ENCODE measurements at places on chromosomes 12 and 14.

DNA sequence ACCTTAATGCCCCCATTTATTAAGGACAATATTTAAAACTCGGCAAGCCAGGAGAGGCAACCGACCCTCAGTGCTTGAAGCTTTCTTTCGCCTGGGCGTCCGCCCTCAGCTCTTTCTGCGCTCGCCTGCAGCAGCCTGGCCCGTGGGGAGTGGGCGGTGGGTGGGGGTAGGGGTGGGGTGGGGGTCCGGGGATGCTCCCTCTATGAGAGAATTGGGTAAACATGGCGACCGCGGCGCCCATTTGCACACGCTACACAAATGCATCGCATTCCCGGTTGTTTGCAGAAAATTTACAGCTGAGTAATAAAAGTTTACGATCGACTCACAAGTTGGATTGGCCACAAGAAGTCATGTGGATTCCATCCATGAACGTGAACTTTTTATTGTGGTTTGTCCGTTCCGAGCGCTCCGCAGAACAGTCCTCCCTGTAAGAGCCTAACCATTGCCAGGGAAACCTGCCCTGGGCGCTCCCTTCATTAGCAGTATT lies 7.7 kb downstream of the HOXC8 start:
- DNase-seq: no peak

GRCh38 chr12:109858764-109859163 lies 21.6 kb downstream of the GLTP start:
- DNase-seq: no peak

GRCh38 chr12:51346581-51346980 lies at the start of gene CELA1:
TSS of gene CELA1 (minus strand) at chr12:51346679. CDS start at chr12:51346638, 41 bp downstream.
- no peak for DNase-seq

DNA sequence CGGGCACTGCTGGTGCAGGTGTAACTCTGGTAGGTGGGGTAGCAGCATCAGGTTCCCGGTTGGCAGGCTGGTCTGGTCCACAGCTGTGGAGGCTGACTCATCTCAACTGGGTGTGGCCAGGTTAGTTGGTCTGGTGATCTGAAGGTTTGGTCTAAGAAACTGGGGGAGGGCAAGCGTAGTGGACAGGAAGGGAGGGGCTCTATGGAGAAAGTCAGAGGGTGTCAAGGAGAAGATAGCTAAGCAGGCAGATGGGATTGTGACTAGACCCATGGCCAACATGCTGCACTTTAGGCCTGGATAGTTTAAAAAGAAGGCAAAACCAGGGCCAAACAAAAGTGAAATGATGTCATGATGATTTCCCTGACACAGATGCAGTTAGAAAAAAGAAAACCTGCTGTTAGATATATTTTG lies 7.9 kb downstream of the TRIM9 start:
- DNase-seq: no peak

- no peak for DNase-seq
Observed at GRCh38 chr12:113613414-113613813, 141.7 kb upstream of the LHX5 start.

- no peak for DNase-seq
Observed at GRCh38 chr14:99395909-99396530, 84.6 kb downstream of the SETD3 start.

GRCh38 chr12:19082365-19082911 lies 47.1 kb upstream of the PLEKHA5 start:
- DNase-seq: no peak

DNA sequence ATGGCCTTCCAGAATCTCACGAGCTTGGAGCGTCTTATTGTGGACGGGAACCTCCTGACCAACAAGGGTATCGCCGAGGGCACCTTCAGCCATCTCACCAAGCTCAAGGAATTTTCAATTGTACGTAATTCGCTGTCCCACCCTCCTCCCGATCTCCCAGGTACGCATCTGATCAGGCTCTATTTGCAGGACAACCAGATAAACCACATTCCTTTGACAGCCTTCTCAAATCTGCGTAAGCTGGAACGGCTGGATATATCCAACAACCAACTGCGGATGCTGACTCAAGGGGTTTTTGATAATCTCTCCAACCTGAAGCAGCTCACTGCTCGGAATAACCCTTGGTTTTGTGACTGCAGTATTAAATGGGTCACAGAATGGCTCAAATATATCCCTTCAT lies 92.2 kb downstream of the FLRT2 start:
- no peak for DNase-seq

- no peak for DNase-seq
Observed at GRCh38 chr14:89702073-89702875, 252.3 kb downstream of the EFCAB11 start.

DNA sequence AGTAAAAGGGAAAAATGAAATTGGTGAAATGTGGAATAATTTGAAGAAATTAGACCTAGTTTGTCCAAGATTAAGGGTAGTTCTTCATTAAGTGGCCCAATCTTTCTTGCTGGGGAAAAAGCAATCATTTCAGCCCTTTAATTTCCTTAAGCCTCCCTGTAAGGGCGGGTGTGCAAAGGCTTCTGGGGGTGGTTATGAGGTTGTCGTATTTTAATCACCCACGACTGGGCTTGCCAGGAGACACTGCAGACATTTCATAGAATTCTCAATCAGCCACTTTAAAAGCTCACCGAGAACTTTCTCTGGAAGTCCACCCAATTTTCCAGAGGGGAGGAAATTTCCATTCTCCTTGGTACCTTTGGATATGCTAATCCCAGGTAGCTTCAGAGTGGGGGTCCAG lies 43.4 kb downstream of the DLK1 start:
- DNase-seq: no peak

- no peak for DNase-seq
Observed at GRCh38 chr12:39830852-39831520, 211.4 kb upstream of the ABCD2 start.

DNA sequence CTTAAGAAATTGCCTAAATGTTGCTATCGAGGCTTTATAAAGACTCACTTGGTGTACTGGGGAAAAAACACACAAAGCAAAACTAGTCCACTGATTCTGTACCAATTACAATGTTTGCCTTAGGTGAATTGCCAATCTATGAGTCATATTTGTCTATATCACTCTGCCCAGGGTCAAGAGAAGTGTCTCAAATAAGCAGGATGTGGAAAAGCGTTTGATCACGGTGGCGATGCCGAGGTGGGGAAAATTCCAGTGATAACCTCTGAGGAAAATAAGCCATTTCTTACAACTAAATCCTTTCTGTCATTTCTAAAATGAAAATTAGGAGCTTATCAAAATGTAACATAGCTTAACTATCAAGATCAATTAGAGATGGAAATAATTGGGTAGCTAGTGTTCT lies 148.6 kb upstream of the DIO3 start:
- no peak for DNase-seq

DNA sequence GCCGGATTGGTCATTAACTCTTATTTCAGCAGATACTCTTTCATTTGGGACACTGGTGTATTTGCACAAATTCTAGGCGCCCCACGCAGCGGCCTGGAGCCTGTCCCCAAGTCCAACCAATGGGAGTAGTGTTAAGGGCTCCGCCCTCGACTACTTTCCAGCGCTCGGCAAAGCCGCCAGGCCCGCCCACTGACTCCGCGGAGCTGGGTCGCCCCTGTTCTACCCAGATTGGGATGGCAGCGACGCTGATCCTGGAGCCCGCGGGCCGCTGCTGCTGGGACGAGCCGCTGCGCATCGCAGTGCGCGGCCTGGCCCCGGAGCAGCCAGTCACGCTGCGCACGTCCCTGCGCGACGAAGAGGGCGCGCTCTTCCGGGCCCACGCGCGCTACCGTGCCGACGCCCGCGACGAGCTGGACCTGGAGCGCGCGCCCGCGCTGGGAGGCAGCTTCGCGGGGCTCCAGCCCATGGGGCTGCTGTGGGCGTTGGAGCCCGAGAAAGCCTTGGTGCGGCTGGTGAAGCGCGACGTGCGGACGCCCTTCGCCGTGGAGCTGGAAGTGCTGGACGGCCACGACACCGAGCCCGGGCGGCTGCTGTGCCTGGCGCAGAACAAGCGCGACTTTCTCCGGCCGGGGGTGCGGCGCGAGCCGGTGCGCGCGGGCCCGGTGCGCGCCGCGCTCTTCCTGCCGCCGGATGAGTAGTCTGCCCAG lies at the start of gene ACOT6:
TSS of gene ACOT6 (plus strand) at position 179 of the 707 bp plus-strand sequence. CDS start at position 234, 55 bp downstream.
- DNase-seq: peak; percentile 50

- DNase-seq: no peak
Observed at GRCh38 chr12:87897662-87898061, 131.5 kb downstream of the C12orf50 start.

DNA sequence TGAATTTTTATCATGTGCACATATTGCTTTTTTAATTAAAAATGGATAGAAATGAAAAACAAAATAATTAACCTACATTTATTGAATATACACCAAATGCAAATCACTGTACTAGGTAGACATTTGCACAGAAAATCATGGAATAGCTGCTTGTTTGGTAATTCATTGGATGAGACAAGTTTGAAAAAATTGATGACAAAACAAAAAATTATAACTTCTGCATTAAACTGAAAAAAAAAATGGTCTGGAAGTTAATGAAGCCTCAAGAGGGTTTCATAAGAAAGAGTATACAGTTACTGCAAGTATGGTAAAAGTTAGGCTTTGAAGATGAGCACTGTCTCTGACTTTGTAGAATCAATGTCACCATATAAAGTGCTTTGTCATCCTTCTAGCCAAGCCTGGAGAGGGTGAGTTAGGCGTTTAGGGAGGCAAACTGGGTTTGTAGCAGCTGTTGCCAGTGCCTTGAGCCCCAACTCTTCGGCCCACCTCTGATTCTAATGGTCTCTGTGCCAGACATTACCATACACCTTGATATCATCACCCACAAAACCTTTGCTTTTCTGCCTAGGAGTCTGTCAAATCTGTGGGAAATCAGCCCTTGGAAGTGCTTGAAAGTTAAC lies 291.1 kb upstream of the CLEC14A start:
- no peak for DNase-seq

DNA sequence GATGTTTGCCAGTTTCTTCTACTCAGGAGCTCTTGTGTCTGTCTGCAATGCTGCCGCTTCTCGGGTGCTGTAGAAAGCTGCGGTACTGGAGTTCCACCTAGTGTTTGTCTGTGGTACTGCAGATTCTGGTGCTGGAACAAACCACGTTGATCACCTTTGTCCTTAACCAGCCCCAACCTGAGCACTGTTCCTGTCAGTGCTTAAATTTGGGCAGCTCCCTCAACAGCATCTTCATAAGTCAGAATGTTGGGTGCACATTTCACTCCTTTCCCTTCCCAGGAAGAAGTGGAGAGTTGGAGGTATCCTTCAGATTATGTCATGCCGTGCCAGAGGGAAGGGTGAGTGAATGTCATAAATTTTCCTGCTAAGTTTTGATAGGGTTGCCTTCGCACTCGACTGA lies 48.7 kb upstream of the LALBA start:
- peak; percentile 25 for DNase-seq

DNA sequence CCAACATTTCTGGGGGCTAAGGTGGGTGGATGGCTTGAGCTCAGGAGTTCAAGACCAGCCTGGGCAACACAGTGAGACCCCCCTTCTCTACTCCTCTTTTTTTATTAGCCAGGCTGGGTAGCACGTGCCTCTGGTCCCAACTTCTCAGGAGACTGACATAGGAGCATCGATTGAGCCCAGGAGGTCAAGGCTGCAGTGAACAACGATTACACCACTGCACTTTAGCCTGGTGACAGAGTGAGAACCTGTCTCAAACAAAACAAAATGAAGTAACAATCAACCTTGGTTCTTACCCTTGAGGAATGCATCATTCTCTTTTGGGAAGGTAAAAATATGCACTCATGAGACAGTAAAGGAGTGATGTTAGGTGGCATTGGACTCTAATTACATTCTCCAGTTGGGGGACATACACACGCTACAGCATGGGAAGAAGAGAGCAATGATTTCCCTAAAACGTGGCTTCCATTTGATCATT lies 3.9 kb upstream of the NIN start:
- no peak for DNase-seq

DNA sequence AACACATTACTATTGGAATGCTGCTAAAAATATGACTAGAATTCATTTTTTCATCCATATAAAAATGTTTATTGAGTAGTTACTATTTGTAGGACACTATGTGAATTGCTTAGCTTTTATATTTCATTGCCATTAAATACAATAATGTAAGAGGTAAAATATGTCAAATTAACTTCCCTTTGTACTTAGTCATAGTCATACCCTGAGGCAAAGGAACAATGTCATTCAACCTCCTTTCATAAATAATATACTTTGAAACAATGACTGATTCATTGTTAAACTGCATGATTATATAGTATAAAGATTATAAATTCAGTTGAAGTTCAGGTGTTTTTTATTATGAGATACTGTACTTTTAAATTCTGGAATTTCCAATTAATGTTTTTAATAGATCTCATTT lies 105.2 kb downstream of the GARIN6 start:
- no peak for DNase-seq

GRCh38 chr14:99036611-99037293 lies 235.2 kb downstream of the BCL11B start:
- DNase-seq: no peak

DNA sequence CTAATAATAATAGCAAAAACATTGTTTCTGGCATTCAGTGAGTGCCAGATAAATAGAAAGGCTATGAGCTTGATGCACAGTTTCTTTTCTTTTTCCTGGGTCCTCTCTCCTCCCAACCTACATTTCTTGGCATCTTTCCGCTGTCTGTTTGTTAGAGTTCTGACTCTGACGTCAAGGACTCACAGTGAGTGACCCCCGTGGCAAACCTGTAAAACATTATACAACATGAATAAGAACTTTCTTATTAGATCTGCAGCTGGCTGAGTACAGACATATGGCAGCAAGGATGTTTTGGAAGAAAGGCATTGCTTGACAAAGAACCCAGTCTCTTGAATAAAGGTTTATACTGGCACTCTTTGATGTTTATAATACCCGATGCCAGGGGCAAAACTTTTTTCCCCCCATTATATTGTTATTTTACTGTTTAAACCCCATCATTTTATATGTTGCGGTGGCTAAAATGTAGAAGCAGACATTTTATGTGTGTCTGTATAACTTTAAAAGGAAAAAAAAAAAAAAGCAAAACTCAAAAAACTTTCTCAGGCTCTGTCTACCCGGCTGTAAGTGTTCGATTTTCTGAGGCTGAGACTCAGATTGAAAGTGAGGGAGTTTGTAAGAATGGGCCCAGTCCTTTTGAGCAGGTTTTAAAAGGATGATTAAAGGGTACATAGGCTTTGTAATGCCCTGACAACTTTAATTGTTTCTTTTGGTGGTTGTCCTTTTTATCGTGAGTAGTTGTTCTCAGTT lies 159.3 kb downstream of the PDE3A start:
- DNase-seq: no peak

- no peak for DNase-seq
Observed at GRCh38 chr12:64053117-64053516, 169.0 kb downstream of the KICS2 start.

DNA sequence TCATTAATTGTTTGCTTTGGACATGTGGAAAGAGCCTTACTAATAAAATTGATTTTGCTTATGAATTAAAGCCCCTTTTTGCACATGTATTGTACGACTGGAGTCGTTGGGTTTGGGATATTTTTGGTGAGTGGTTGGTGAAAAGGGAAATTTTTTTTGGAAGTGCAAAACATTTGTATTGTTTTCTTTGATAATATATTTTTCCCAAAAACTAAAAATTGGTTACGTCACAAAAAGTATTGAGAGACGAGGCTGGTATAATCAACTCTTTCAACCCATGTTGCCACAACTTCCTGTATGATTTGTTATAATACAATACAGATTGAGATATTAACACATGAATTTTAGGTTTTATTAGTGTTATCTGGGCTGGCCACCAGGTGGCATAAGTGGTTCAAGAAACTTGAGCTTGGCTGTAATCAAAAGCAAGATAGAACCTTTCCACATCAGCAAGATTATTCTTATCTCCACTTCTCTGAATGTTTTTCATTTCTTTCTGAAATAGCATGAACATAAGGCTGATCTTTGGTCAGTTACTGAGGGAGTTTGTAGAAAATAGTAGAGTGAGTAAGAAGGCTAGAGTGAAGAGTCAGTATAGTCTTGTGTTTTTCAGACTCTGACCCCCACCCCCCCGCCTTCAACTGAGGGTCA lies 8.7 kb downstream of the NGDN start:
- DNase-seq: peak; percentile 28

Measured in stimulated activated CD4-positive, alpha-beta T cell treated with anti-CD3 and anti-CD28 coated beads, Interleukin-15, amount 100 ng/mL, for 1 hour (primary cell).